ENCODE measurements at places on chromosomes 16 and 17.
A peak's percentile ranks its signal among the peaks of the same experiment; 100 is the strongest.

- no peaks in the 10 kb centered on the region for H3K27me3 ChIP-seq
- DNase-seq: no peak
- H3K36me3 ChIP-seq: no peaks in the 10 kb centered on the region
- no peaks in the 10 kb centered on the region for H3K4me1 ChIP-seq
Measured at GRCh38 chr17:32277284-32277683, 11.7 kb downstream of the RHBDL3 start.

DNA sequence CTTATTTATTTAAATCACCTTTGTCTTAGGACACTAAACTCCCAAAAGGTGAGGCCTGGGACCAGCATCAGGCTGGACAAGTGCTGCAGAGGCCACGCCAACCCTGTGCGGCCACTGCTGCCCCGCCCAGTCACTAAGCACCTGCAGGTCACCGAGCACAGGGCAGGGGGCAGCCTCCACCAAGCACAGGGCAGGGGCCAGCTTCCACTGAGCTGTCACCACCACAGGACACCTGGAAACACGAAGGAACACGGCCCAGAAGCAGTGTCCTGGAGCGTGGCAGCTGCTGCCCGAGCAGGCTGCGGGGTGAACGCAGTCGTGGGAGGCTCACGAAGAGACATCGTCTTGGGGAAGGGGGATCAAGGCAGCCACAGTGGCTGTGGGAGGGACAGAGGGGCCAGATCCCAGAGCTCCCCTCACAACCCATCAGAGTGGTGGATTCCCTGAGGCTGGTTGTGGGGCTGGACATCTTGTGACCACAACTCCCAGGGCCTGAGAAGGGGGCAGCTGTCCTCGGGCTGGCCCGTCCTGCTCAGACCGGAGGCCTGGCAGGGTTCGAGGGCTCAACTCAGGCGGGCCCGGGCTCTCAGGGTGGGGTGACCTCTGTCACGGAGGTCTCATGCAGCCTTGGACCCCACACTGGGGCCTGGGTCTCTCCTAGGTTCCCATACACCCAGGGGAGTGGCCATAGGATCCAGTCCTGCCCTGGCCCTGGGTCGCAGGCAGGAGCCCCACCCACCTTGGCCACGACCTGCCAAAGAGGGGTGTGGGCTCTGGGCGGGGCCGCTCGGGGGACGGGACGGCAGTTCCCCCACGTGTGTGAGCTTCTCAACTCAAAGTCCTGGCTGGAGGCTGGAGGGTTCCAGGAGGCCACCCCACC is 18.7 kb downstream of the RAB40B start:
- no peaks in the 10 kb centered on the region for H3K36me3 ChIP-seq
- H3K4me1 ChIP-seq: no peaks in the 10 kb centered on the region
- no peaks in the 10 kb centered on the region for H3K27me3 ChIP-seq
- H3K27ac ChIP-seq: no peak overlapping the region
- peak; percentile 50 for DNase-seq

DNA sequence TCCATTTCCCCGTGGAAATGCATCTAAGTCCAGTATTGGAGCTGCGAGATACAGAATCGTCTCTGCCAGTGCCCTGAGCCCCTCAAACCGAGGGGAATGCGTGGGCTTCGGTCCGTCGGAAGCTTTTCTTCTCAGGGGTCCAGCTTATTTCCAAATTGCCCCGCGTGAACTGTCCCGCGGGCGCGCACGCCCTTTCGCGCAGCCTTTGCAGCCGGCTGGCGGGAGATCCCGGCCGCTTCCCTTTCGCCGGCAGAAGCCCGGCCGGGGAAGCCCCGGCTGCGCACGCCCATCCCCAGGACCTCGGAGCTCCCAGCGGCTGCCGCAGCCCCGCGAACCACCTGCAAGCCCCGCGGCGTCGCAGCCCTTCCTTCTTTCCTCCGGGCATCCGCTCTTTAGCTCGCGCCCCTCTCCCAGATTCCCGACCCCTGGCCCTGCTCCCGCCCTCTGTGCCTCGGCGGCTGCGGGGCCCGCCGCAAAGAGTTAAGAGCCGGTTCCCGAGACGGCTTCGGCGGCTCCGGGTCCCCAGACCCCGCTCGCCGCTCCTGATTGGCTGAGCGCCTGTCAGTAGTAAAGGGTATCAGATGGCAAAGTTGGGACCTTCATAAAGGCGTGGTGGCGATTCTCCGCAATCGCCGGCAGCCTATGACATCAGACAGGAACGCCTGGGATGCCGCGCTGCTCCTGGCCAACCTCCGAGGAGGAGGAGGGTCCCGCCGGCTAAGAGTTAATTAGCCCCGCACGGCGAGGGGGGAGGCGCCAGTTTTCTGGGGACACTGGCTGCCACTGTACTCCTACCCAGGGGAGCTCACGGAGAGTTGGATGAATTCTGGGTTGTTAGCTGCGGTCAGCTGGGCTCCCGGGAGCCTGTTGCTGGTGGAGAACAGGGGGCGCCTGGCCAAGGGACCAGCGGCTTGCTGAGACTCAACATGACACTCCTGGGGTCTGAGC is at the start of gene MYOCD:
TSS of gene MYOCD (plus strand) at position 628 of the 948 bp plus-strand sequence. CDS start at position 927, 299 bp downstream.
- H3K36me3 ChIP-seq: no peaks in the 10 kb centered on the region
- no peak within 1 kb of the TSS for H3K27ac ChIP-seq
- H3K4me3 ChIP-seq: peak within 1 kb of the TSS; percentile 47
- H3K27me3 ChIP-seq: peaks cover 3% of the 10 kb centered on the region
- DNase-seq: peak; percentile 86
- peaks cover 11% of the 10 kb centered on the region for H3K4me1 ChIP-seq

GRCh38 chr16:58413359-58413758 is 21.1 kb downstream of the GINS3 start:
- no peaks in the 10 kb centered on the region for H3K27me3 ChIP-seq
- H3K36me3 ChIP-seq: no peaks in the 10 kb centered on the region
- H3K4me3 ChIP-seq: no peak overlapping the region
- no peaks in the 10 kb centered on the region for H3K4me1 ChIP-seq
